Breast epithelium (tissue), 4 donors: ENCODE measurements at places on chromosomes 2 and 18. TPM values are rescaled to one million over a fixed set of nuclear protein-coding genes. Genes with fewer than 3 reads are reported as not detected.

Gene ATG9A
- total RNA-seq = 35.6 TPM

GRCh38 chr2:220228310-220229006 is 601.0 kb downstream of the SLC4A3 start:
- H3K27me3 ChIP-seq = no peaks in the 10 kb centered on the region
- no peaks in the 10 kb centered on the region for H3K4me1 ChIP-seq
- no peak overlapping the region for H3K27ac ChIP-seq
- no peaks in the 10 kb centered on the region for H3K36me3 ChIP-seq
- H3K4me3 ChIP-seq = no peak overlapping the region

GRCh38 chr2:232842689-232843088 is 27.4 kb upstream of the SNORC start:
- no peaks in the 10 kb centered on the region for H3K27me3 ChIP-seq
- peaks cover 16% of the 10 kb centered on the region for H3K36me3 ChIP-seq
- no peaks in the 10 kb centered on the region for H3K4me1 ChIP-seq
- no peak for DNase-seq
- no peak overlapping the region for H3K27ac ChIP-seq

DNA sequence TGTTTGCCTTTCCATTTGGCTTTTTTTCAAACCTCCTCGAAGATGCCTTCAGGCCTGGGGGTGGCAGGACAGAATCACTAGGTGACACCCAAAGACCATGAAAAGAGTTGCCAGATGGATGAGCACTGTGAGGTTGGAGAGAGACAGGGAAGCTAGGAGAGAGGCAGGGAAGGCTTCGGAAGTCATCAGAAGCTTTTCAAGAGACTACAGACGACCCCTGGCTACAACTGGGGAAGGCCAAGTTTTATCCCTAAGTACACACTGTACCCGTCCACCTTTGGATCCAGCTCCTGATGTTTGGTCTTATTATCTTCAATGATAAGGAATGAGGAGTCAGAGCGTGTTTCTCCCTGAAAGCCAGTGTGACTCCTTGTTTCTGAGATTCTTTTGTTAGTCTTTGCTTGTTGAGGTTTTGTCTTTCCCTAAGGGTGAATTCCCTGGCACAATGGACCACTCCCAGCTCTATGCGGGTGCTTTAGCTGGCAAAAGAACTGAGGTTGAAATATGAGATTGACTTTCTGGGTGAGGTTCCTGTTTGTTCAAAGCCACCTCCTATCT is 33.4 kb upstream of the SLC9A2 start:
- no peaks in the 10 kb centered on the region for H3K4me1 ChIP-seq
- H3K4me3 ChIP-seq = no peak overlapping the region
- H3K27ac ChIP-seq = no peak overlapping the region
- DNase-seq = no peak
- H3K27me3 ChIP-seq = no peaks in the 10 kb centered on the region
- H3K36me3 ChIP-seq = no peaks in the 10 kb centered on the region
